Activated CD4-positive, alpha-beta T cell treated with anti-CD3 and anti-CD28 coated beads, Interleukin-10, Interleukin-2, amounts not matched to agents 100 ng/mL and 50 ng/mL, durations not matched to agents 16 hours and 8 hours (primary cell): ENCODE measurements at places on chromosomes 4 and X.

GRCh38 chr4:111984169-111984819, 161.0 kb upstream of the FAM241A start:
- DNase-seq = no peak

GRCh38 chr4:135177321-135177720, 975.7 kb upstream of the PABPC4L start:
- no peak for DNase-seq

- DNase-seq = no peak
These were observed 3.2 kb downstream of the GATA1 start for GRCh38 chrX:48789366-48790220.

DNA sequence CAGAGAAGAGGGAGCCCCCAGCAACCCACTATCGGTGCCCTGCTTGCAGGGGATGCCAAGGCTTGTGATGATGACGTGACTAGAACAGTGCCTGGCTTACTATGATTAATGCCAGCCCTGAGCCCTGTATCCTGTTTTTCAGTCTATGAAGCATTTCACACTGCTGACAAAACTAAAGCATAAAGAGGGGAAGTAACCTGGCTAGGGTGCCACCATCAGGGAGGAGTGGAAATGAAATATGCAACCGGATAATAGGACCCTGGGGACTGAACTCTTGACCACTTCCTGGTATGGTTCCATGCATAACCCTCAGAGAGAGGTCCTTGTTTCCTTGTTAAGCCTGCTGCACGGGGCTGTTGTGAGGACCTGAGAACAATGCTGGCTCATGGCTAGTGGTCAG, 50.3 kb downstream of the MED28 start:
- peak; percentile 8 for DNase-seq

DNA sequence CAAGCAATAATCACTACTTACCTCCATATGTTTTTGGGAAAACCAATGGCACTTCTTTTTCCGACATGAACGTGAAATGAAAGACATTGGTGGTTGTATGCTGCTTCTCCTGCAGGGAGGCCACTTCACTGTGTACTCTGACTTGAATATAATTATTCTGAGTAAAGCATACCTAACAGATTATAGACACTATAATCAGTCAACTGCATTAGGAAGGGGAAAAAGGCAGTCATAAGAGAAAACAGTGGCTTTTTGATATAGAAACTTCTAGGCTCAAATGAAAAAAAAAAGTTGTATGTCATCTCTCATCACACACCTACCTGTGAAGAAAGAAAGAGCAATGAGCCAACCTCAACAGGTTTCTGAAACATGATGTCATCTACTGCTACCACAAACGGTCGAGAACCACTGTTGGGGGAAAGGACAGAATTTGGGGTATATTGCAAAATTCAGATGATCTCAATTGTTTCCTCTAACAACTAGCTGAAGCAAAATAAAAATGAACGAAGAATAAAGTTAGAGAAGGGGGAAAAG, 37.4 kb downstream of the PRDX4 start:
- no peak for DNase-seq

DNA sequence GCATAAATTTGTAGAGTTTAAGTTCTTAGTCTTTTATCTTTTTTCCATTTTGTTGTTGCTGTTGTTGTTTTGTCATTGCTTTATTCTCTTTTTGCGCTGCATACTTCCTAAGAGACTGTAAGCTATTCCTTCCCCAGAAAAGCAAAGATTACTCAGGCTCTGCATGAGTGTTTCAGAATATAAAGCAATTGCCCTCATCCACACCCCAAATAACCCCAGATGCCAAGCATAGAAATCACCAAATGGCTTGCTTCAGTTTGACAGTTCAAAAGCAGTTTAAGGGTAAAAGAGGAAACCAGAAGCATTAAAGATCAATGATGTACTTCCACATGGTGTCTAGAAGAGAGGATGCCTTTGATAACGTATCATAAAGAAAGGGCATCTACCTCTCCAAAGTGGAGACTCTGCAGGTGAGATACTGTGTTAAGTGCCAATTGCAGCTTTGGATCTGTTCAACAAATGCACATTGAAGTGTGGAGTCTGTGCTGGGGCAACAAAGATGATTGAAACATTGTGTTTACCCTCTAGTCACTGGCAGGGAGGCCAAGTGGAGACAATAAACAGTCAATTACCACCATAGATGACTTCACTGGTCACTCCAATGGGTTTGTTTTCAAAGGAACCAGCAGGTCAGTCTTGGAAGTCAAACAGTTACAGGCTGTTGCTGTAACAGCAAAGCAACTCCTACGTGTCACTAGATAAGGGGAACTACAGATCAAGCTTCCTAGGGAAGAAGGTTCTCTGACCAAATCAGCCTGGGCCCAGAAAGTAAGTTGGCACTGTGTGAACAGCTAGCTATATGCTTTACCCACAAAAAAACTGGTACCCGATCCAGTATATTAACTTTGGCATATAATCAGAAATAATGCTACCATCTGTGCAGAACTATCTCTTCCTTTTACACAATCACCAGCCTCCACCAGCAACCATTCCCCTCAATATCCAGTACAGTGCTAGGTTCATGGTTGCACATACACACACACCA, 40.6 kb upstream of the IL21 start:
- no peak for DNase-seq

DNA sequence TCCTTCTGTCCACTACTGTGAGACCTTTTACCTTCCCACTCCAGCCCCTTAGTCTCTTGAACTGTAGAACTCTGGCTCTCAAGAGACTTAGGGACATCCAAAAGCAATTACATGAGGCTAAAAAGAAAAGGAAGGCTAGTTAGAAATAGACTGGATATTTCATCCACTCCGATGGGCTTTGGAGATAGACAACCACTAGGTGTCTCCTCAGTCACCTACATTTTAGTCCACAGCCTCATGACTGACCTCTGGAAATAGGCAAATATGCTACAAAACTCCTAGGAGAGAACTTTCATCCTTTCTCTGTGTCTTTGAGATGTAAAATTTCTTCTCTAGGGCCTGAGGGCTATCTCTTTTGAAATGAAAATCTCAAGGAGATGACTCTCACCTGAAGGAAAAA, 45.1 kb upstream of the LAMP2 start:
- DNase-seq = peak; percentile 4
